ENCODE measurements at places on chromosomes 12 and 14. TPM values are rescaled to one million over a fixed set of nuclear protein-coding genes. Genes with fewer than 3 reads are reported as not detected.

OTX2 gene
- not detected for total RNA-seq

DNA sequence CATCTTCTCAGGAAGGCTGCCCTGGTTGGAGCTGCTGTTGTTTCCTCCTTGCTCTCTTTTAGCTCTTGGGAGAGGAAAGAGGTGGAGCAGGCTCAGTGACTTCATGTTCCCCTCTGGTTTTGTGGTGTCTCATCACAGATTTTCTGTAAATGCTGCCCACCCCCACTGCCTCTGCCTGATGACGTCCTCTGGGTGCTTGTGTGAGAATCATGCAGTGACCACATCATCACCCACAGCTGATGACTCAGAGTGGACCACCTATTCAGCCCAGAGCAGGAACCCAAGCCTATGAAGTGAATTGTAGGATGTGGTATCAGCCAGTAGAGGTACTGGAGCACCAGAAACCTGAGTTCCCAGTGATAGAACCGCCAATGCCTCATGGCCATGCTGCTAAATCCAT is at the start of gene GZMB:
Gene GZMB, minus strand, starts transcription at position 33 of the 400 bp plus-strand sequence. Its CDS starts 30 bp downstream, at position 3.
- peaks cover 52% of the 10 kb centered on the region for H3K36me3 ChIP-seq
- DNase-seq, result peak; percentile 84
- peak within 1 kb of the TSS; percentile 86 for H3K4me3 ChIP-seq
- H3K27me3 ChIP-seq, result peaks cover 7% of the 10 kb centered on the region
- H3K27ac ChIP-seq, result peak within 1 kb of the TSS; percentile 89

ABCC9 gene
- total RNA-seq, result not detected

CPNE6 gene
- not detected for total RNA-seq

DNA sequence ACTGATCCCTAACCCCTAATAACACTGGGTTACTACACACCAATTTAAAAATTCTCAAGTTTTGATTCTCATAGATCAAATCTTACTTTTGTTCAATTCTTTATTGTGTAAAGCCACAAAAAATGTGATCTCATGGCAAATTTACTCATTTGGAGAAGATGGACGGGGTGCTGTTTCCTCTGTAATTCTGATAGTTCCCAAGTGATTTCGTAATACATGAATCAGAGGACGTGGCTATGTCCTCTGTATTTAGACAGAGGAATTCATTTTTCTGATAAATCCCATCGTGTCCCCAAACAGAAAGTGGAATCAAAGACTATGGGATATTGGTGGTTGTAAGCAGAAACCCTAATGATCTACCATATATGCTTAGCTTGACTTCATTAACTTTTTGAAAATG is 76.6 kb upstream of the GNG2 start:
- H3K27ac ChIP-seq, result no peak overlapping the region
- H3K36me3 ChIP-seq, result peaks cover 4% of the 10 kb centered on the region
- no peak for DNase-seq
- peaks cover 14% of the 10 kb centered on the region for H3K27me3 ChIP-seq
- H3K4me3 ChIP-seq, result no peak overlapping the region
- peaks cover 28% of the 10 kb centered on the region for H3K4me1 ChIP-seq

DBX2 gene
- total RNA-seq, result not detected

- DNase-seq, result peak; percentile 27
- peak overlapping the region; percentile 82 for H3K27ac ChIP-seq
- peak overlapping the region; percentile 5 for H3K4me3 ChIP-seq
- no peaks in the 10 kb centered on the region for H3K27me3 ChIP-seq
- peaks cover 53% of the 10 kb centered on the region for H3K4me1 ChIP-seq
Observed at GRCh38 chr12:68455691-68456345, 123.7 kb upstream of the MDM1 start.

DNA sequence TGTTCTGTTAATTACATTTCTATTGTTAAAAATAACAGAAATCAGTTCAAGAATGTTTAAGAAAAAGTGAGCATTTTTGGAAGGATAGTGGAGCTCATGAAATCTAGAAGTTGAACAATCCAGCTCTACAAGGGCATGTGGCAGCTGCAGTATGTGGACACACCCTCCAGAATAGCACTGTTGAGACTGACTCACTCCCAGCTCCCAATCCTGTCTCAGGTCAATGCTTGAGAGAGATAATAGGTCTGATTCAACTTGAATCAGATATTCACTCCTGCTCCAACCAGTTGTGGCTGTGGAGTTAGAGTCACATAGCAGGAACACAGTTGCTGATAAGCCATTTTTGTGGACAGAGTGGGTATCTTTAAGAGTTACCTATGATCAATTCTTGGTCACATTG is 113.0 kb upstream of the NTF3 start:
- H3K36me3 ChIP-seq, result no peaks in the 10 kb centered on the region
- DNase-seq, result no peak
- no peaks in the 10 kb centered on the region for H3K4me1 ChIP-seq
- H3K4me3 ChIP-seq, result no peak overlapping the region

DNA sequence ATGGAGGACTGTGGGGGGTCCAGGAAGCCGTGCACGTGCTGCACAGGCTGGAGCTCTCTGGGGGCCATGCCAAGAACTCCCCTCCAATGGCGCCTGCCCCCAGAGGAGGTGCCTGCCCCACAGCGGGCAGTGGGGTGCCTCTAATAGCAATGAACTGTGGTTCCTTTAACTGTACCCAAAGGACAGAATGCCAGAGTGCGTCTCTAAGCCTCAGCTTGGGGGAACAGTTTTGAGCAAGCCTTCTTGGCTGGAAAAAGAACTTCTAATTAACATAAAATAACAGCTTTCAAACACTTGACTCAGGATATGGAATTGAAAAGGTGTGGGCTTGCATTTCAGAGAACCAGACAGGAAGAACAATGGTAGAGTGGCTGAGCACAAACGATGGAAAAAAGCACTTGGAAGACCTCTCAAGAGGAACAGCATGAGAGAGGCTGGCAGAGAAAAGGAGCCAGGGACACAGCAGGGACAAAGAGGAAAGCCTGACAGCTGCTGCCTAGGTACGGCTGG is 195.6 kb downstream of the TTC7B start:
- H3K27ac ChIP-seq, result no peak overlapping the region
- H3K4me1 ChIP-seq, result no peaks in the 10 kb centered on the region
- no peak for DNase-seq

- no peak overlapping the region for H3K4me3 ChIP-seq
- H3K4me1 ChIP-seq, result no peaks in the 10 kb centered on the region
- no peaks in the 10 kb centered on the region for H3K27me3 ChIP-seq
- H3K36me3 ChIP-seq, result no peaks in the 10 kb centered on the region
- H3K27ac ChIP-seq, result no peak overlapping the region
- DNase-seq, result no peak
Observed at GRCh38 chr12:2902272-2902880, 11.7 kb downstream of the TULP3 start.

DNA sequence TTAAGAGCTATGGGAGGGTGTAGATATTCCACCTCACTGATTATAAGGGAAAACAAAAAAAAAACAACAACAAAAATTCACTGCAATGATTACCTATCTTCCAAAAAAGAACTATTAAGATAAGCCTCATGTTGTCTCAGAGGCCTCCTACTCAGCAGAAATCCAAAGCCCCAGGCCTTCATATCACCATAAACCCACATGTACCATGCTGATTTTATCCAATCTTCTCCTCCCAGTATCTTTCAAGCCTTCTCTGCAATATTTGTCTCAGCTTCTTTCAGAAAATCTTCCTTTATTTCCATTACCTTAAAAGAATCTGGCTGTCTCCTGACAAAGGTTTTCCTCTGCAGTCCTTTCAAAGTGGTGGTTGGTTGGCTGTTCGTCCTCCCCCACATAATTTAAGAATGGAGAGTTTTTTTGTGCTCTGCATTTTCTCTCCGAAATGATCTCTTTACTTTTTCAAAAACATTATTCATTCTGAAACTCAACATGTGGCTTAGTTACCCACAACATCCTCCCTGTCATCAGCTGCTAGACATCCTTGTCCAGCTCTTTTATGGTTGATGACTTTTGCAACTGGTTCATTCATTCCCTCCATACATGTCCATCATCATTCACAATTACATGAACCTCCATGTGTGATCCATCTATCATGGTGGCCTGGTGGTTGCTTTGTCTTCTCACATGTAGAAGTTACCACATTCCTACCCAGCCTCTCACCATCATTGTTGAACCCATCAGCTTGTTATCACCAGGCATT is 2.9 kb upstream of the EPYC start:
- no peaks in the 10 kb centered on the region for H3K36me3 ChIP-seq
- H3K27me3 ChIP-seq, result peaks cover 25% of the 10 kb centered on the region
- peaks cover 17% of the 10 kb centered on the region for H3K4me1 ChIP-seq
- no peak for DNase-seq
- no peak overlapping the region for H3K4me3 ChIP-seq
- peak overlapping the region; percentile 55 for H3K27ac ChIP-seq

DNA sequence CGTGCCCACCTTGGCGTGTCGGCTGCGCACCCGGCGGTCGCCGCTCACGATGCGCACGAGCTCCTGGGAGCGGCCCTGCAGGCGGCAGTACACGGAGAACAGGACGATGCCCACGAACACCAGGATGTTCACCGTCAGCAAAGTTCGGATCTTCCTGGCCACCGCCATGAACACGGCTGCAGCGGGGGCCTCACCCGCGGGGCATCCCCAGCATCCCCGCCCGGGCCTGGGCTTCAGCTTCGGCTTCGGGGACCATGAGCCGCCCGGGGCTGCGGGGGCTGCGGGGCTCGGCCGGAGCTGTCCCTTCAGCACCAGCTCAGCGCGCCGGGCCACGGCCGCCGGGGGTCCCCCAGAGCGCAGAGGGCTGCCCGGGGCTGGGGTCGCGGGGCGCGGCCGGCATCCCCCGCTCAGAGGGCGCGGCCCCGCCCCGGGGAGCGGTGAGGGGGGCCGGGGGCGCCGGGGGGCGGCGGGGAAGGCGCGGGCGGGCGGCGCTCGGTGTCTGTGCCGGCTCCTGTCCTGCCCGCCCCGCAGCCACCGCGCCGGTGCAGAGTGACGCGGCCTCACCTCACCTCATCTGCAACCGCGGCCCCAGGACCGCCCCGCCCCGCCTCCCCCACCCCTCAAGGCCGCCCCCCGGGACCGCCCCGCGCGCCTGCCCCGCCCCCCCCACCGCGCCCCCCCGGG is at the start of gene GALNT9:
Gene GALNT9, minus strand, starts transcription at position 554 of the 684 bp plus-strand sequence. Its CDS starts 386 bp downstream, at position 168.
- no peaks in the 10 kb centered on the region for H3K36me3 ChIP-seq
- H3K4me1 ChIP-seq, result peaks cover 14% of the 10 kb centered on the region
- peak; percentile 38 for DNase-seq
- H3K27ac ChIP-seq, result no peak within 1 kb of the TSS

- no peak for DNase-seq
- no peak overlapping the region for H3K27ac ChIP-seq
- H3K27me3 ChIP-seq, result no peaks in the 10 kb centered on the region
- no peak overlapping the region for H3K4me3 ChIP-seq
- H3K4me1 ChIP-seq, result peaks cover 3% of the 10 kb centered on the region
- peaks cover 12% of the 10 kb centered on the region for H3K36me3 ChIP-seq
Observed at GRCh38 chr12:52060498-52061177, 9.1 kb upstream of the ATG101 start.

GRCh38 chr14:54784060-54784459 is 118.6 kb downstream of the GCH1 start:
- peaks cover 11% of the 10 kb centered on the region for H3K4me1 ChIP-seq
- H3K27ac ChIP-seq, result no peak overlapping the region
- H3K4me3 ChIP-seq, result no peak overlapping the region
- H3K27me3 ChIP-seq, result peaks cover 3% of the 10 kb centered on the region
- DNase-seq, result no peak

SLCO1B1 gene
- total RNA-seq, result not detected

DNA sequence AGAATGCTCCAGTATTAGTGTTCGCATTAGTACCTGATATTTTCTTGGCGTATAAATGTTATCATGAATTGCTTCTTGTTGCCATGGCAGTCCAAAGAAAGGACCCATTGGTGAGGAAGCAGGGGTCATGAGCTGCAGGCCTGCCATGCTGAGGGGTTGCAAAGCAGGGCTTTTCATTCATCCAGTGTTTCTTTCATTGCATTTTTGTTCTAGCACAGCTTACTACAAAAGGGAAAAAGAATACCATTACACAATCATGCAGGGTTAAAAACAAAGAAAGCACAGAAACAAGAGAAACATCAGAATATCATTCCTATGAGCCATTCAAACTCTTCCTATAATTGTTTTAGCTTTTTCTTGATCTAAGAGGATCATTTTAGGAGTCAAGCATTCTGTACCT is 24.0 kb downstream of the DICER1 start:
- H3K36me3 ChIP-seq, result peaks cover 35% of the 10 kb centered on the region
- no peak for DNase-seq
- H3K27ac ChIP-seq, result peak overlapping the region; percentile 21
- no peak overlapping the region for H3K4me3 ChIP-seq

DNA sequence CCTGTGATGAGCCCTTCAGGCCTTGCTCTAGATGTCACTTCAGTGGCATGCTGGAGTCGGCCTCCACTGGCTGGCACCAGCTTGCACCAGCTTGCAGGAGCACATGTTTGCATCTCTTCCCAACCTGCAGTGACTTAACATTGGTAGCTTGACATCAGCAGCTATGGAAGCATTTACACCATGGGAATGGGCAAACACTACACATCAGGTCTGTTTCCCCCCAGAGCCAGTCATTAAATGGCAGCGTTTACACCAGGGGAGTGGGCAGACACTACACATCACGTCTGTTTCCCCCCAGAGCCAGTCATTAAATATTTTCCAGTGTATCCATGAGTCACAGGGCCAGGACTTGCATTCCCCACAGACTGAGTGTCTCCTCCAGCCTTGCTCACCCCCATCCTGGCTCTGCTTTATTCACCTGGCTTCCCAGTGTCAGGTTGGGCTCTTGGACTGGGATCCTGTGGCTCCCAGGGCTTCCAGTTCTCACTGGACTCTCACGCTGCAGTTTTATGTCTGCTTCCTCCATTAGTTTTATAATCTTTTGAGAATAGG is 51.6 kb upstream of the VRK1 start:
- peaks cover 34% of the 10 kb centered on the region for H3K27me3 ChIP-seq
- no peak overlapping the region for H3K4me3 ChIP-seq
- H3K27ac ChIP-seq, result no peak overlapping the region
- DNase-seq, result no peak
- peaks cover 2% of the 10 kb centered on the region for H3K4me1 ChIP-seq

DNA sequence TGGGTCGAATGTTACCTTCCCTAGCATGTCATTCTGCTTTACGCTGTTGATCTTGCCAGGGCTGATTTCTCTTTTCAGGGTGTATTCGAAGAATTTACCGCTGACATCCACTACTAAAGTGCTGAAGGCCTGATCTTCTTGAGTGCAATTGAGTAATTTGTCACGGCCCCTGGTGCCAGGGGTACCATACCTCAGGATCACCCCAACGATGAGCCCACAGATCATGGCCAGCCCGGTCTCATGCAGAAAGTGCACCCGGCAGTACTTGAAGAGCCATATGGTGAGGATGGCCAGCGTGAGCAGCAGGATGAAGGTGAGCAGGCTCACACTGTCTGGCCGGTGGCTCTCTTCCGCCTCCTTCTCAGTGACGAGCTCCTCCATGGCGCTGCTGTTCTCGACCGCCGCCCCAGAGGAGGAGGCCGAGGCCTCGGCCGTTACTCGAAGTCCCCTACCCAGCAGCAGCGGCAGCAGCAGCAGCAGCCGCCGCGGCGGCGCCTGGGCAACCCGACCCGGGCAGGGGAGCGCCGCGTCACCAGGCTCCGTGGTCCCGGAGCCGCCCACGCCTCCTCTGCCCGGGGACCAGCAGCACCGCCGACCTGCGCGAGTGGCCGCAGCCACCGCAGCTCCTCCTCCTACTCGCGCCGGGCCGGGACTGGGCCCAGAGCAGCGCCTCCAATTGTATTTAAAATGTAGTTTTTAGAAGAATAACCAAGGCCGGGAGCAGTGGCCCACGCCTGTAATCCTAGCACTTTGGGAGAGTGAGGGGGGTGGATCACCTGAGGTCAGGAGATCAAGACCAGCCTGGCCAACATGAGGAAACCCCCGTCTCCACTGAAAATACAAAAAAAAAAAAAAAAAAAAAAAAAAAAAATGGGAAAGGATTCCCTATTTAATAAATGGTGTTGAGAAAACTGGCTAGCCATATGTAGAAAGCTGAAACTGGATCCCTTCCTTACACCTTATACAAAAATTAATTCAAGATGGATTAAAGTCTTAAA is 58.5 kb upstream of the TMPO start:
- DNase-seq, result peak; percentile 53
- H3K27me3 ChIP-seq, result peaks cover 30% of the 10 kb centered on the region
- no peaks in the 10 kb centered on the region for H3K36me3 ChIP-seq
- peak overlapping the region; percentile 35 for H3K4me3 ChIP-seq

TAMALIN gene
- 9.1 TPM for total RNA-seq
